ENCODE measurements at places on chromosomes 12 and 14.

GRCh38 chr12:75322464-75322863, 7.7 kb downstream of the CAPS2 start:
- H3K27ac ChIP-seq = no peak overlapping the region
- no peak overlapping the region for H3K4me3 ChIP-seq
- no peaks in the 10 kb centered on the region for H3K36me3 ChIP-seq
- H3K27me3 ChIP-seq = peaks cover 2% of the 10 kb centered on the region
- DNase-seq = no peak

GRCh38 chr12:76852106-76852505, 26.7 kb downstream of the CSRP2 start:
- no peak overlapping the region for H3K27ac ChIP-seq
- no peak overlapping the region for H3K4me3 ChIP-seq
- no peaks in the 10 kb centered on the region for H3K4me1 ChIP-seq
- H3K36me3 ChIP-seq = peaks cover 74% of the 10 kb centered on the region

GRCh38 chr12:9948606-9949296, 16.6 kb upstream of the CLEC2A start:
- H3K27me3 ChIP-seq = no peaks in the 10 kb centered on the region
- H3K27ac ChIP-seq = peak overlapping the region; percentile 80
- no peaks in the 10 kb centered on the region for H3K36me3 ChIP-seq
- H3K4me3 ChIP-seq = peak overlapping the region; percentile 22
- no peak for DNase-seq

- no peak overlapping the region for H3K4me3 ChIP-seq
- H3K27me3 ChIP-seq = no peaks in the 10 kb centered on the region
- H3K36me3 ChIP-seq = no peaks in the 10 kb centered on the region
Measured at GRCh38 chr14:37994846-37995372, 212.8 kb upstream of the SSTR1 start.

DNA sequence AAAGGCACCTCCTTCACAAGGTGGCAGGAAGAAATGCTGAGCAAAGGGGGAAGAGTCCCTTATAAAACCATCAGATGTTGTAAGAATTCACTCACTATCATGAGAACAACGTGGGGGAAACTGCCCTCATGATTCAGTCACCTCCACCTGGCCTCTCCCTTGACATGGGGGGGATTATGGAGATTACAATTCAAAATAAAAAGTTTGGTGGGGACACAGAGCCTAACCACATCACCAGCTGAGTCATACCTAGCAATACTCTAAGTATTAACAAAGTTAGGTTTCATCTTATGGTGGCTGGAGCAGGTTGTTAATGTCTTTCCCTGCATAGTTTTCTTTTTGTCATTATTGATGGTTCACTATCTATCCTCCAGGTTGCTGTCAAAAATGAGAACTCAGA, 113.2 kb upstream of the PPFIA2 start:
- H3K27ac ChIP-seq = no peak overlapping the region
- H3K4me3 ChIP-seq = no peak overlapping the region
- no peaks in the 10 kb centered on the region for H3K27me3 ChIP-seq
- no peaks in the 10 kb centered on the region for H3K36me3 ChIP-seq

GRCh38 chr12:90972226-90972625, 17.2 kb upstream of the CCER1 start:
- peaks cover 10% of the 10 kb centered on the region for H3K27me3 ChIP-seq
- H3K36me3 ChIP-seq = no peaks in the 10 kb centered on the region
- no peak overlapping the region for H3K4me3 ChIP-seq
- H3K27ac ChIP-seq = no peak overlapping the region
- no peaks in the 10 kb centered on the region for H3K4me1 ChIP-seq
